ENCODE measurements at places on chromosomes 11 and 22. TPM values are rescaled to one million over a fixed set of nuclear protein-coding genes. Genes with fewer than 3 reads are reported as not detected.

DNA sequence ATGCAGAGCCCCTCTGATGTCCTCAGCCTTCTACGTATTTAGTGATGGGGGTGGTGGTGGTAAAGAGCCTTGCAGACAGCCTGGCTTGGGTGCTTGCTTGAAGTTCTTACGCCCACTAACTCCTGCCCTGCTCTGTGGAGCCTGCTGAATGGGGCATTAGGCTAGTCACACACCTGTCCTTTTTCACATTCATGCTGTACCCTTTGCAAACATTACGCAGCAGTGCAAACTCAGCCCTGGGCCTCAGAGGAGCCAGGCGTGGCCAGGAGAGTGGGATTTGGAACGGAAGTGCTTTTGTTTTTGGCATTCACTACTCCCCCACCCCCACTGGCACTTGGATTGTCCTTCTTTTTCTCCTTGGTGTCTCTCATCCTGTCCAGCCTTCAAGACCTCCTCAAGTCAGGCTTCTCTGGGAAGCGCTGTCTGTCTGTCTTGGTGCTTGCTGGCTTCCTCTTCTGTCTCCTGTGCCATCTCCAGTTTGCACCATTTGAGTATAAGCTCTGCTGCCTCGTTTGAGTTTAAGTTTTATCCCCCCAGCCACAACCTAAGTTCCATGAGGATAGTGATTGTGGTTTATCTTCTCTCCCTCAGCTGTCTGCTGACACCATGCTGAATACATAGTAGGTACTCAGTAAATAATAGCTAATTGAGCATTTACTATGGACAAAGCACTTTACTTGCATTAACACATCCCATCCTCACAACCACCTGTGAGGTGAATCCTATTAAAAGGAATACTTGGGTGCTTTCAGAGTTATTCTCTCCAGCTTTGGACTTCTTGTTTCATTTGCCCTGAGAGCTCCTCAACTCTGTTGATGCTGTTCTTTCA is 26.7 kb downstream of the ZBTB16 start:
- no peak overlapping the region for H3K4me3 ChIP-seq
- no peak for DNase-seq
- no peaks in the 10 kb centered on the region for H3K36me3 ChIP-seq
- H3K27ac ChIP-seq = no peak overlapping the region
- H3K27me3 ChIP-seq = peaks cover 13% of the 10 kb centered on the region

- H3K36me3 ChIP-seq = no peaks in the 10 kb centered on the region
- no peaks in the 10 kb centered on the region for H3K27me3 ChIP-seq
- H3K4me3 ChIP-seq = no peak overlapping the region
- no peak overlapping the region for H3K27ac ChIP-seq
These were observed 43.0 kb upstream of the HIPK3 start for GRCh38 chr11:33214187-33214586.

GRCh38 chr11:46009647-46010046 is 87.2 kb downstream of the LARGE2 start:
- no peak overlapping the region for H3K4me3 ChIP-seq
- H3K4me1 ChIP-seq = peaks cover 5% of the 10 kb centered on the region
- no peaks in the 10 kb centered on the region for H3K36me3 ChIP-seq
- no peak for DNase-seq

DNA sequence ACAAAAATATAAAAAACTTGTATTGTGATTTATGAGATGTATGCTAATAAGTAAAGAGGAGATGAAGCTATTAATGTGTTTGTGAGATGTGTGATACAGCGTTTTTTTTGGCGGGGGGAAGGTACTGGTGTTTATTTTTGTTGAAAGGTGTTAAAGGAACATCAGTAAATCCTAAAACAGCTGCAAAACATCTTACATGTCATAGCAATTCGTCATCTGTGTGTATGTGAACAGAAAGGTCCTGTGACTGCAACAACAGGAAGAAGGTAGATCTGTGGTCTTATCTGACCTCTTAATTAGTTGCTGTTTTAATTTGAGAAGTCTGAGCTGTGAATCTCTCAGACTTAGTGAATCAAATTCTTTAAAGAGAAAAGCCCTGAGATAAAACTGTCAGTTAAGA is 1041.1 kb downstream of the JRKL start:
- H3K4me1 ChIP-seq = peaks cover 4% of the 10 kb centered on the region
- peaks cover 1% of the 10 kb centered on the region for H3K27me3 ChIP-seq
- no peak for DNase-seq
- no peak overlapping the region for H3K4me3 ChIP-seq
- H3K36me3 ChIP-seq = no peaks in the 10 kb centered on the region

CCDC116 gene
- 0.36 TPM for total RNA-seq

- H3K36me3 ChIP-seq = peaks cover 5% of the 10 kb centered on the region
- no peak for DNase-seq
- H3K4me3 ChIP-seq = no peak overlapping the region
- peaks cover 12% of the 10 kb centered on the region for H3K27me3 ChIP-seq
- peak overlapping the region; percentile 70 for H3K27ac ChIP-seq
These were observed 6.0 kb upstream of the CD248 start for GRCh38 chr11:66322732-66323427.

SLC35E4 gene
- 8.4 TPM for total RNA-seq
